Activated CD4-positive, alpha-beta T cell treated with anti-CD3 and anti-CD28 coated beads, Interleukin-2, amount 50 U/mL, for 4 hours (primary cell): ENCODE measurements at places on chromosomes 12 and 14.

DNA sequence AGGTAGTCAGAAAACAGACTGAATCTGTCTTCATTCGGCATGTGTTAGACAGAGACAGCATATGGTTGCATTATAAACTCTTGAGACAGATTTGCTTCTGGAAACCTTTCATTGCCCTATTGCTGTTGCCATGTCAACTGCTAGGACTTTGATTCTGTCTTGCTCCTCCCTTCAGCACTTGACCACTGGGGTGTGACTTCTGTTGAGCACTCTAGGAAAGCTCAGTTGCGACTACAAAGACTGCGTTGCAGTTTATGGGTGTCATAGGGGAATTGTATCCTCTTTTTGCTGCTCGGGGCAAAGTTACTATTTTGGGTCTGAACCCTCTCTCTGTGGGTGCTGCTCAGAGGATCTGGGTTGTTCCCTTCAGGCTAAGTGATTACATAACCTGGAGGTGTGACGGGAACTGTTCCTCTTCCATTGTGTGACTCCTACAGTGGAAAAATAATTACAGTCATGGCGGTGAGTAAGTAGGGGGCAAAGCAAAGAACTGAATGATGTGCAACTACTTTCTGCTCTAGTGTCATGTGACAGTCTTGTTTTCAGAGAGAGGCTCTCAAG, 44.3 kb upstream of the TRIM9 start:
- no peak for DNase-seq

DNA sequence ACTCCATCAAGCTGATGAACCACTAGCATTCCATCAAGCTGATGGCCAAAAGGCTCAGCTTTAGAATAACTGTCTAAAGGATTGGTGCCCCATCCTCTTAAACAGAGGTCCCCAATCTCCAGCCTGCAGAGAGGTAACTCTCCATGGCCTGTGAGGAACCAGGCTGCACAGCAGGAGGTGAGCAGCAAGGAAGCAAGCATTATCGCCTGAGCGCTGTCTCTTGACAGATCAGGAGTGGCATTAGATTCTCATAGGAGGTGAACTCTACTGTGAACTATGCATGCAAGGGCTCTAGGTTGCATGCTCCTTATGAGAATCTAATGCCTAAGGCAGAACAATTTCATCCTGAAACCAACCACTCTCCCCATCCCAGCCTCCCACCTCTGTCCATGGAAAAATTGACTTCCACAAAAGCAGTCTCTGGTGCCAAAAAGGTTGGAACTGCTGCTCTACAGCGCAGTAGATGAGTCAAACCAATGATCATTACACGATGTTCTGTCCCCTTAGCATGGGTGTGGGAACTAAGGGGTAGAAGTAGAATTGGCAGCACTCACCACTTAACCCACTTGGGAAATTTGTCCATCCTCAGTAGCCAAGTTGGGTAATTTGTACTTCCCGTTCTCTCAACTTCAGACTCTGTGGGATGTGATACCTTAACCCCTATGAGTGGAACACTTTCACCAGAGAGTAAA, 66.9 kb downstream of the ANKS1B start:
- no peak for DNase-seq

GRCh38 chr12:6950811-6951540, at the start of gene PTPN6:
Gene PTPN6, plus strand, starts transcription at chr12:6951356. Its CDS starts 157 bp downstream, at chr12:6951513.
- no peak for DNase-seq

- DNase-seq, result no peak
These were observed 111.9 kb upstream of the KRAS start for GRCh38 chr12:25362646-25363045.

DNA sequence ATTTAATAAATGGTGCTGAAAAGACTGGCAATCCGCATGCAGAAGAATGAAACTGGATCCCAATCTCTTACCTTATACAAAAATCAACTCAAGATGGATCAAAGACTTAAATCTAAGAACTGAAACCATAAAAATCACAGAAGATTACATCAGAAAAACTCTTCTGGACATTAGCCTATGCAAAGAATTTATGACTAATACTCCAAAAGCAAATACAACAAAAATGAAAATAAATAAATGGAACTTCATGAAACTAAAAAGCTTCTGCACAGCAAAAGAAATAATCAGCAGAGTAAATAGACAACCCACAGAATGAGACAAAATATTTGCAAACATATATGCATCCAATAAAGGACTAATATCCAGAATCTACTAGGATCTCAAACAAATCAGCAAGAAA, 14.3 kb upstream of the CLEC1A start:
- DNase-seq, result no peak

DNA sequence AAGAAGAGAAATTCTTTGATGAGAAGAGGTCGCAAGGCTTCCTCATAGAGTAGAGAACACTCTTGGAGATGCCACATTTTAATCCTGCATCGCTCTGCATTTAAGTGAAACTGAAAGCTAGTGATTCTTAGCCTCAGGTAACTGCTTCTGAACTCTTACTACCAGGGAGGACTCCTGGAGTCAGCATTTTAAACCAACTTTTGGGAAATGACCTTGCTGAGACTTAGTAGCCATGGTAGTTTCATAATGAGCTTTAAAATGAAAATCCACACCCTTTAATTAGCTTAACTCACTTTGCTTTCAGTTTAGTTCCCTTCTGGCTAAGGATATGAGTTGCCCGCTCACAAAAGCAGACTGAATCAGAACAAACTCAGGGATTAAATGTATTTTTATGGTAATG, 80.3 kb downstream of the SYNE2 start:
- no peak for DNase-seq

GRCh38 chr12:121568971-121569751, 11.7 kb downstream of the KDM2B start:
- DNase-seq, result no peak

- peak; percentile 8 for DNase-seq
These were observed 1.9 kb downstream of the ATP6V0A2 start for GRCh38 chr12:123713823-123714585.

GRCh38 chr12:80698847-80699542, 8.4 kb upstream of the MYF6 start:
- no peak for DNase-seq

DNA sequence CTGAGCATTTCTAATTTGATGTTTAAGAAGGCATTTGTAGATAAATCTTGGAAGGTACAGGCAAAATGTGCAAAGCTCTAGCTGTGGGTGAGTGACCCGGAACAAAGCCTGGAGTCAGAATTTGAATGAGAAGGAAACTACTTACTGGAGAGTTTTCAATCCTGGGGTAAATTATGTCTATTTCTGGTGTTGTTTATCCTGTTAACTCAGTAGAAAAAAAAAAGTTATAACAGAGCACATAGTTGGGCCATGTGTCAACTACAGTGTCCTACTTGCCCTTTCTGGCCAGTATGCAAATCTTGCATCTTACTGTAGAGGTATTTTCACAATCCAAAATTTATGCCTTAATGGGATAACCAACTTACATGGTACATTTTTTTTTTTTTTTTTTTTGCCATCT, 182.3 kb downstream of the SYNE2 start:
- no peak for DNase-seq

DNA sequence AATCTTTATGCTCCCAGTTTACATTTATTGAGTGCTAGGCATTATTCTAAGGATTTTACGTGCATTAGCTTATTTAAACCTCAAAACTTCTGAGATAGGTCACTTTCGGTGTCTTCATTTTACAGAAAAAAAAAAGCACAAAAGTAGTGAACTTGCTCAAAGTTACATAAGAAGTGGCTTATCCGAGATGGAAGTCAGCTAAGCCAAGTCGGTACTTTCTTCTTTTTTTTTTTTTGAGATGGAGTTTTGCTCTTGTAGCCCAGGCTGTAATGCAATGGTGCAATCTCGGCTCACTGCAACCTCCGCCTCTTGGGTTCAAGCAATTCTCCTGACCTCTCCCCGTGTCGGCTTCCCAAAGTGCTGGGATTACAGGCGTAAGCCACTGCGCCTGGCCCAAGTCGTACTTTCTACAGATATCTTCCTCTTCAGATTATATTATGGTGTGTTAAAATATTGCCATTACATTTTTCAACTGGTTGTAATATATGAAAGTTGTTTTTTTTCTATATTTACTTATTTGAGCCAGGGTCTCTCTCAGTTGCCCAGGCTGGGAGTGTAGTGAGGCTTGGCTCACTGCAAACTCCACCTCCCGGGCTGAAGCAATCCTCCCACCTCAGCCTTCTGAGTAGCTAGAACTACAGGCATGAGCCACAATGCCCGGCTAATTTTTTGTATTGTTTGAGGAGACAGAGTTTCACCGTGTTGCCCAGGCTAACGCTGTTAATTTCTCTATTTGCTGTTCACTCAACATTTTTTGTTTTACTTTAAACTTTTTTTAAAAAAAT, 8.9 kb downstream of the DPPA3 start:
- DNase-seq, result no peak
